ENCODE measurements at places on chromosomes 12 and 14. TPM values are rescaled to one million over a fixed set of nuclear protein-coding genes. Genes with fewer than 3 reads are reported as not detected.

DNA sequence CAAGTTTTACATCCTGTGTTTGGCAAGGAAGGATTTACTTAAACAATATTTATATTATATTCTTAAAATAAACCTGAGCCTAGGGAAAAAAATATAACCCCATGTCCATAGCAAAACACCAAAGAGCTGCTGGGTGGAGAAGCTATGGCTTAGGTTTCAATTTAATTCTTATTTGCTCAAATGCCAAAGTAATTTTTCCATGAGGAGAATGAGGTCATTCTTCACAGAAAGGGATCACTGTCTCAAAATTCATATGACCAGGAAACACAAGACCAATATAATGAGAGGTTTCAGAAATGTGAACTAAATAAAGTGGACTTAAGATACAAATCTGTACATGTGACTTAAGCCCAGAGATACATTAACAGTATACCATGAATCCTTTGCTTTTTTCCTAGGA, 195.0 kb downstream of the PHLDA1 start:
- H3K36me3 ChIP-seq, result no peaks in the 10 kb centered on the region
- no peak overlapping the region for H3K27ac ChIP-seq
- H3K4me1 ChIP-seq, result peaks cover 3% of the 10 kb centered on the region
- DNase-seq, result no peak

Gene KRR1
- total RNA-seq, result 54.4 TPM

Gene SMAGP
- total RNA-seq, result 11.7 TPM

GRCh38 chr12:1605129-1606020, 11.0 kb upstream of the FBXL14 start:
- peak overlapping the region; percentile 75 for H3K4me3 ChIP-seq
- H3K36me3 ChIP-seq, result no peaks in the 10 kb centered on the region
- peaks cover 14% of the 10 kb centered on the region for H3K4me1 ChIP-seq
- H3K27ac ChIP-seq, result no peak overlapping the region

Gene SRRM4
- total RNA-seq, result 0.96 TPM

- no peak for DNase-seq
- H3K27ac ChIP-seq, result no peak overlapping the region
- peaks cover 3% of the 10 kb centered on the region for H3K27me3 ChIP-seq
- peaks cover 25% of the 10 kb centered on the region for H3K4me1 ChIP-seq
Observed at GRCh38 chr12:26106347-26106746, 18.5 kb downstream of the BHLHE41 start.

- DNase-seq, result no peak
- H3K4me3 ChIP-seq, result no peak overlapping the region
- H3K27me3 ChIP-seq, result no peaks in the 10 kb centered on the region
- no peak overlapping the region for H3K27ac ChIP-seq
- peaks cover 4% of the 10 kb centered on the region for H3K4me1 ChIP-seq
Observed at GRCh38 chr12:59079002-59079401, 158.7 kb upstream of the LRIG3 start.

DNA sequence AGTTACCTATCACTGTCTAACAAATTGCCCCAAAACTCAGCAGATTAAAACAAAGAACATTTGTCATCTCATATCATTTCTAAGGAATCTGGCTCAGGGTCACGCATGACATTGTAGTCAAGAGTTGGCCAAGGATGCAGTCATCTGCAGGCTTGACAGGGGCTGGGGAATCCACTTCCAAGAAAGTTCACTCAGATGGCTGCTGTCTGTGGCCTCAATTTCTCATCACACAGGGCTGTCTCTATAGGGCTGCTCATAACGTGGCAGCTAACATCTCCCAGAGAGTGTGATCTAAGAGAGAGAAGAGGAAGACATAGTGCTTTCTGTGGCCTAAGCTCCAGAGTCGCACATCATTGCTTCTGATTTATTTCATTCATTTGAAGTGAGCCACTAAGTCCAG, 17.0 kb upstream of the IL22 start:
- H3K27ac ChIP-seq, result no peak overlapping the region
- DNase-seq, result no peak
- H3K4me1 ChIP-seq, result no peaks in the 10 kb centered on the region
- no peaks in the 10 kb centered on the region for H3K36me3 ChIP-seq
- H3K27me3 ChIP-seq, result no peaks in the 10 kb centered on the region

DNA sequence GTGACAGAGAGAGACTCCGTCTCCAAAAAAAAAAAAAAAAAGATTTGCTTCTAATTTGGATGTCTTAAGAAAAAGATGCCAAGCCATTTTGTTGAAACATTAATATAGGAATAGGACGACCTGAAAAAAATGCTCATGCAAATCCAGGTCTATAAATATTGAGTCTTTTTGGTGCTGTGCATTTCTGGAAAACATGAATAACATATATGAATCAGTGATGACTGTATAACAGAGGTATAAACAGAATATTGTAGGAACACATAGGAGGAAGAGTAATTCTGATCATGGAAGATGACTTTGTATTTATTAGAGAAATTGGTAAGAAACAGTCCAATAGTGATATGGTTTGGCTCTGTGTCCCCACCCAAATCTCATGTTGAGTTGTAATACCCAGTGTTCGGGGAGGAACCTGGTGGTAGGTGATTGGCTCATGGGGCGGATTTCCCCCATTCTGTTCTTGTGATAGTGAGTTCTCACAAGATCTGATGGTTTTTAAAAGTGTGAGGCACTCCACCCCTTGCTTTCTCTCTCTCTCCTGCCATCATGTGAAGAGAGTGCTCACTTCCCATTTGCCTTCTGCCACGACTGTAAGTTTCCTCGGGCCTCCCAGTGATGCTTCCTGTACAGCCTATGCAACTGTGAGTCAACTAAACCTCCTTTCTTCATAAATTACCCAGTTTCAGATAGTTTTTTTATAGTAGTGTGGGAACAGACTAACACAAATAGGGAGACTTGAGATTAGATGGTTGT, 3.0 kb upstream of the SRSF5 start:
- peaks cover 6% of the 10 kb centered on the region for H3K27me3 ChIP-seq
- no peak for DNase-seq
- no peak overlapping the region for H3K4me3 ChIP-seq
- peaks cover 21% of the 10 kb centered on the region for H3K4me1 ChIP-seq

Gene KRT4
- not detected for total RNA-seq

Gene HCAR1
- total RNA-seq, result not detected

DNA sequence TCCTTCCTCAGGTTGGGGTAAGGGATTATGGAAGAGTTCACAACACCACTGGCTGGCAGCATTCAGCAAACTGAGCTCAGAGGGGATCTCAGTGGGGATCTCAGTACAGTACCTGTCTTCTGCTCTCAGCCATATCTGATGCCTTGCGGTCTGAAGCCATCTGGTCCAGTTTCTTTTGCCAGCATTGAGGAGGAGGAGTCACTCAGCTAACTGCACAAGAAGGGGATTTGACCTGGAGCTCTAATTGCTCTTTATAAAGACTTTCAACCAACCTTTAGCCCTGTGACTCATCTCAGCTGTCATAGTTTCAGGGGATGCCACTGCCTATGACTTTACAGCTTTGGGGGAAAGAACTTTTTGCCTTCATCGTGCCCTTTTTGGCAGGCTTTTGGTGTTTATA, 44.9 kb downstream of the JKAMP start:
- no peaks in the 10 kb centered on the region for H3K4me1 ChIP-seq
- H3K36me3 ChIP-seq, result no peaks in the 10 kb centered on the region
- H3K27ac ChIP-seq, result no peak overlapping the region
- no peaks in the 10 kb centered on the region for H3K27me3 ChIP-seq

Gene TAMALIN
- total RNA-seq, result 7.1 TPM

- no peaks in the 10 kb centered on the region for H3K36me3 ChIP-seq
- no peak overlapping the region for H3K27ac ChIP-seq
- no peaks in the 10 kb centered on the region for H3K4me1 ChIP-seq
- H3K4me3 ChIP-seq, result no peak overlapping the region
- H3K27me3 ChIP-seq, result no peaks in the 10 kb centered on the region
Observed at GRCh38 chr14:30883508-30884294, 9.3 kb downstream of the COCH start.

GRCh38 chr12:121927813-121928212, 9.4 kb downstream of the CFAP251 start:
- H3K27ac ChIP-seq, result 0 out of 2 replicates have a peak overlapping the region, but pooled peaks have one; percentile 46
- no peak overlapping the region for H3K4me3 ChIP-seq
- H3K36me3 ChIP-seq, result no peaks in the 10 kb centered on the region
- no peaks in the 10 kb centered on the region for H3K27me3 ChIP-seq
- no peak for DNase-seq
- peaks cover 42% of the 10 kb centered on the region for H3K4me1 ChIP-seq

DNA sequence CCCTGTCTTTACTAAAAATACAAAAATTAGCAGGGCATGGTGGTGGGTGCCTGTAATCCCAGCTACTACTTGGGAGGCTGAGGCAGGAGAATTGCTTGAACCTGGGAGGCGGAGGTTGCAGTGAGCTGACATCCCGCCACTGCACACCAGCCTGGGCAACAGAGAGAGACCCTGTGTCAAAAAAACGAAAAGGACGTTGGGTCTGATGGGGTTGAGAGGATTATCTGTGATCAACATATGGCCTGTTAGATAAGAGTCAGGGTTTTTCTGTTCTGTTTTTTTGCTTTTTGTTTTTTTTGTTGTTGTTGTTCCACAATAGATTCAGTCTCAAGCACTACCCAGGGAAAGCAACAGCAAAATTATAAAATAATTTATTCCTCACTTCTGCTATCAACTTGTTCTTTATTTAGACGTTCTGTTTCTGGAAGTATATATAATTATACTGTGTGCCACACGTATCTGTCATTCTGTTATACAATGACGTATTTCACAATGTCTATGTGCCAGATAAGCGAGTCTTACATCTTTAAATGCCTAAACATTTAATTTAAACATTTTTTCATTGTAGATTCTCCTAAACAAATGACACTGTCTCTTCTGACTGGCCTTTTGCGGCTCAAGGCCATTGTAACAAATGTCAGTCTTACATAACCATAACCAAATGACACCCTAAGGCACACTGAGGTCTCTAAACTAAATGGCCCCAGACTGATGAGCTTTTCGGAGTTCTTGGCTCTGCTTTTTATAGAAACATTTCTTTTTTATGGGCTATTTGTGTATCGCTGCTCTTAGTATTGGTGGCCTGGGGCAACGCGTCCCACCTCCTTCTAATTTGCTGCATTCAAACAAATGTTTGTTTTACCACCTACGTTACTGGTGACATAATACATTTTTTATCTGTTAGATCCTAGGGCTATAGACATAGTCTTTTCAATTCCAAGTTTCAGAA, 7.2 kb upstream of the P2RX4 start:
- no peaks in the 10 kb centered on the region for H3K4me1 ChIP-seq
- peaks cover under 1% of the 10 kb centered on the region for H3K27me3 ChIP-seq
- H3K27ac ChIP-seq, result no peak overlapping the region

GRCh38 chr14:43336351-43336750, 1170.7 kb downstream of the FSCB start:
- DNase-seq, result no peak
- no peaks in the 10 kb centered on the region for H3K27me3 ChIP-seq
- H3K4me3 ChIP-seq, result no peak overlapping the region
- H3K36me3 ChIP-seq, result no peaks in the 10 kb centered on the region

Gene LRP1-AS
- not detected for total RNA-seq

GRCh38 chr14:105076805-105077648, 11.8 kb upstream of the GPR132 start:
- 0 out of 2 replicates have a peak, but pooled peaks cover 3% of the 10 kb centered on the region for H3K4me1 ChIP-seq
- H3K27me3 ChIP-seq, result peaks cover 11% of the 10 kb centered on the region
- no peak overlapping the region for H3K4me3 ChIP-seq
- H3K36me3 ChIP-seq, result no peaks in the 10 kb centered on the region
- H3K27ac ChIP-seq, result no peak overlapping the region

Gene ZNF385A
- total RNA-seq, result 18.4 TPM

GRCh38 chr14:33237115-33237740, 298.5 kb downstream of the NPAS3 start:
- H3K4me3 ChIP-seq, result no peak overlapping the region
- H3K27ac ChIP-seq, result no peak overlapping the region
- DNase-seq, result no peak
- no peaks in the 10 kb centered on the region for H3K36me3 ChIP-seq
- H3K4me1 ChIP-seq, result peaks cover 9% of the 10 kb centered on the region

Gene SYNE3
- total RNA-seq, result 0.34 TPM

DNA sequence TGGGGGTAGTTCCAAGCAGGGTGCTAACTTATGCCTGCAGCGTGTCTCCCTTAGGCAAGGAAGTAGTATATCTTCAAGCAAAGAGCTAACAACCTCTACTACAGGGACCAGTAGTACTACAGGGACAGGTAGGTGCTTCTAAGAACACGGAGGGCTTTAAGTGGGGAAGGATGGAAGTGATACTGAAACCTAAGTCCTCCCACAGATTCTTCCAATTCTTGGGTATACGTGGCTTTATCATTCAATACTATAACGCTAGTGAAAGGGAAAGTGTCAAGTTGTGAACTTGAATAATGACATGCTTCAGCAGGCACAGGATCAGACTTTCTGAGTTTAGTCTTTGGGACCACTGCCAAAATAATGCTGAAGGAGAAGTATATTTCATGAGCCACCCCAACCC, 241.7 kb downstream of the CEP128 start:
- no peak overlapping the region for H3K27ac ChIP-seq
- H3K27me3 ChIP-seq, result no peaks in the 10 kb centered on the region
- no peak overlapping the region for H3K4me3 ChIP-seq
- H3K36me3 ChIP-seq, result no peaks in the 10 kb centered on the region
- DNase-seq, result no peak
- no peaks in the 10 kb centered on the region for H3K4me1 ChIP-seq

Gene TAS2R50
- 0.25 TPM for total RNA-seq

Gene SVOP
- total RNA-seq, result 0.04 TPM

DNA sequence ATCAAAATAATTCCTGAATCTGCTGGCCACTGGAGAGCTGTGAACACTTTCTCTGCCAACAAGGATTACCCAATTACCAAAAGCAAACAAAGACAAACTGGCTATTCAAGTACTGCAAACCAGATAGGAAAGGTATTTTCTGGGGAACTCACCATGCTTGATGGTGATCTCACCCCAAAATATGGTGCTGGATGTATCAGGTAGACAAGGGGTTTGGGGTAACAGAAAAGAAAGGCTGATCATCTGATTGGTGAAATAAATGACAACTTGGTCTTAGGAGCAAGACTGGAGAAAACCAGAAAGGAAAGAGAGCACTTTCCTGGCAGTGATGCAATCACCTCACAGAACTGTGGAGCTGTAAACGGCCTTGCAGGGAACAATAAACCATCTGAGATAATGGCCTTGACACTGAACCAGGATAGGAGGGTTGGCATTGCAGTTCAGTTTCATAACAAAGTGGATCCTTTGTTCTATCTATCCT, 31.0 kb upstream of the NPFF start:
- no peak overlapping the region for H3K4me3 ChIP-seq
- peaks cover 18% of the 10 kb centered on the region for H3K36me3 ChIP-seq
- H3K27me3 ChIP-seq, result no peaks in the 10 kb centered on the region
- H3K27ac ChIP-seq, result no peak overlapping the region
- no peak for DNase-seq

GRCh38 chr14:100131181-100131580, 28.3 kb downstream of the DEGS2 start:
- DNase-seq, result peak; percentile 29
- H3K27ac ChIP-seq, result peak overlapping the region; percentile 84
- H3K36me3 ChIP-seq, result no peaks in the 10 kb centered on the region
- no peak overlapping the region for H3K4me3 ChIP-seq
- H3K4me1 ChIP-seq, result peaks cover 12% of the 10 kb centered on the region

Gene SLCO1A2
- total RNA-seq, result 13.9 TPM

Data from WTC11 (cell line).